Hypothalamus (tissue), 51 donors: ENCODE measurements at places on chromosomes 2 and 18.

DNA sequence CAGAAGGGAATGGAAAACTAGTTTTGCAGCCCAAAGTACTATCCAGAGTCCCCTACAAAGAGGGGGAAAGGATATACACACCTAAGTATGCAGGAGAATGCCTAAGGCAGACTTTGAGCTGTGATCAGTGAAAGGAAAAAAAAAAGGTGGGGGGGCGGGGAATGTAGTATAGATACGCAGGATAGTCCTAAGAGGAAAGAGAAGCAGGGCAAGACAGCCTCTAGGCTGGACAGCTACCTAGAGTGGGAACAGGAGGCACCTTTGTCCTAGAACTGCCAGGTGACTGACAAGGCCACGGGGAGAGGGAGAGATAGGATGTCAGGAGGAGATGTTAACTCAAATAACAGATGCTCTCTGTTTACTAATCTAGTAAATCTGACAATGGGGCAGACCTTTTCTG is 6.0 kb downstream of the REEP1 start:
- DNase-seq = no peak

GRCh38 chr18:46009125-46009840 is 42.2 kb upstream of the EPG5 start:
- no peak for DNase-seq

- no peak for DNase-seq
Observed at GRCh38 chr2:119402645-119403560, 28.8 kb upstream of the TMEM37 start.

DNA sequence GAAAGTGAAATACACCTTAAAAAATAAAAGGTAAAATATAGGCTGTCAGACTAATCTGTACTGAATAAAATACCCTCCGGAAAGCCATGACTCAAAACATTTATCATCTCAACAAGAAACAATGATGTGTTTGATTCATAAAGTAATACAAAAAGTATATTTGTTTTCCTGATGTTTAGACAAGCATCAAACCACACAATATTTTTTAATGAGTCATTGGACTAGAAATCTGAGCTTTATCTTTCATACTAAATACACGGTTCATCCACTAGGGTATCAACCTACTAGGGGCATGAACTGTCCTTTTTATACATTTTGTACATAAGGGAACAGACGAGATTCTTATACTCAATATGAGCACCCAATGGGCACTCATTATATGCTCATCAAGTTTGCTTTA is 31.3 kb downstream of the CD226 start:
- no peak for DNase-seq

DNA sequence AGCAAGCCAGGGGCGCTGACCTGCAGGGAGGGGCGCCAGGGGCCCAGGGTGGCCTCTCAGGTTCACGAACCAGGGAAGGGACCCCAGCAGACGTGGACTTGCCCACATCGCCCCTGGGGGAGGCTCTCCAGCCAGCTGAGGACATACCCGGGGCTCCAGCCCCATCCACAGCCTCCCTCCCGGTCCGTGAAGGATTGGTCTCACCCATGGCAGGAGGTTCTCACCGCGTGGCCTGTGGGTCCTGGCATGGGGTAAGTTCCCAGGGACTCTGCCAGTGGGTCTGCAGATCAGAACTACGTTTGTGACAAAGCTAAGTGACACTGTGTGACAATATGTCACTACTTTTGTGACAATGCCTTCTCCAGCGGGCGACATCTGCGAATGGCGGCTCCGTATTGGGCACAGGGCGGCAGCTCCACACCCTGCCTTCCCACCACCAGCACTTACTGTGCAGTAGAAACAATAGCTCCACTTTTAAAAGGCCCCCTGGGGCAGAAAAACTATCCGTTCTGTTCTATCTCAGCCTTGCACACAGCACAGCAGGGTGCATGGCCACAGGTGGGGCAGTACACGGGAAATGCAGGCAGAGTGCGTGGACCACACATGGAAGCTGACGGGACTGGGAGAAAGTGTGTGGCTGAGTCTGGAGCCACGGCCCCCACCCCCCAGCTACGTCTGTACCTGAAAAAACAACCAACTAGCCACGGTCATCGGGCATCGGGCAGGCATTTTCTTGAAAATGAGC is 65.2 kb upstream of the CTDP1 start:
- no peak for DNase-seq

DNA sequence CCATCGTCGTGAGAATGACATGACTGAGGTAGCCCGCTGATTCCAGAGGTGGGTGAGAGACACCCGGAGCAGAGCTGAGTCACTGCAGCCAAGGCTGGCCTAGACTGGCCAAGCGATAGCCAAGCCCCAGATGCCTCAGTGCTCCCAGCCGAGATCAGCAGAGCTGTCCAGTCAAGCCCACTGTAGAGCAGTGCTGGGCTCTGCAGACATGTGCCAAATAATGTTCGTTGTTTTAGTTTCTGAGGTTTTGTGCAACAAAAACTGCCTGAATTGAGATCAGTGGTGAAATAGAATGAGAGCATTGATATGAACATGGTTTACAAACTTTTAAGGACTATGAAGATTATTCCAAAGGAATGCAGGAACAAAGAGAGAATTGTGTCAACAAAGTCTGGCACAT is 42.1 kb downstream of the INSIG2 start:
- DNase-seq = no peak

DNA sequence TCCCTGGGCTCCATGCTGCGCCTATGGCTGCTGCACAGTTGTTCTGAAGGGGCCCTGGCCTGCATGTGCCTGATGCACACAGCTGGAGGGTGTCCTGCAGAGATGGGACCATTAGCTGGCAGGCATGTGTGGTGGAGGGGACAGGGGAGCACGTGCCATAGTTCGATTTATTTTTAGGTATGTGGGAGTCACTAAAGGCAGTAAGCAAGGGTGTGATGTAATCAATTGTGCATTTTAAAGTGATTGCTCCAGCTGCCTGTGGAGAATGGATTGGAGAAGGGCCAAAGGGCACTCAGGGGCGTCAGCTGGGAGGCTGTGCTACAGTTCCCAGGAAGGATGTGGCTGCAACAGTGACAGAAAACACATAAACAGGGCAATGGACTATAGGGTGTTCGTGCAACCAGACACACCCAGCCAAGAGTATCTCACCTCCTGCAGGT is 205.1 kb downstream of the ARL4C start:
- DNase-seq = no peak

DNA sequence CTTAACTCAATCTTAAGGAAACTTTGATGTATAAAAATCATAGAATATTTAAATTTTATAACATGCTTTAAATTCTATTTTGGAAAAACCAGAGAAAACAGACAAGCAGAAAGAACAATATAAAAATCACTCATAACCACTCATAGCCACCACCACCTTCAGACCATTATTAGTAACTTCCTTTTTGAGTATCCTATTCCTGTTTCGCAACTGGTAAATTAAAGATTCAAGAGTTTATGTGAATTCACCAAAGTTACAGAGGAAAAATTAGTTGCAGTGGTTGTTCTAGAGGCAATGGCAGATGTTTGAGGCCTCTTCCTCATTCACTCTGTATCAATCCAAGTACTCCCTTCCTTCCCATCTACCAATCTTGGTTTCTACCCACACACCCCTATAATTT is 49.3 kb upstream of the PROKR1 start:
- no peak for DNase-seq

DNA sequence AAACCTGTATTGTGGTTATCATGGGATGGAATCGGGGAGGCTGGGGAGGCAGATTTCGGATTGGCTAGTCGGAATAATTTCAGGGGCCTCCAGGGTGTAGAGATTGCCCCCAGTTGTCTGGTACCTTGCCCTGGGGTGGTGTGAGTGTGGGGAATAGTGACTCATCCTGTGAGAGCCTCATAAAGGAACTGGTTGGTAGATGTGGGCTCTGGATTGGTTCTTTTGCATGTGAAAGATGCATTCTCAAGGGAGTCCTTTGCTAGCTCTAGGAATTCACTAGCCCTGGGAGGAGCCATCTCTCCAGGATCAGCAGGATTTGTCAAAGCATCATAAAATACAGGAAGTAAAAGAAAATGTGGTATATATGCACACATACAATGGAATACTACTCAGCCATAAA is 331.6 kb downstream of the SETBP1 start:
- no peak for DNase-seq

DNA sequence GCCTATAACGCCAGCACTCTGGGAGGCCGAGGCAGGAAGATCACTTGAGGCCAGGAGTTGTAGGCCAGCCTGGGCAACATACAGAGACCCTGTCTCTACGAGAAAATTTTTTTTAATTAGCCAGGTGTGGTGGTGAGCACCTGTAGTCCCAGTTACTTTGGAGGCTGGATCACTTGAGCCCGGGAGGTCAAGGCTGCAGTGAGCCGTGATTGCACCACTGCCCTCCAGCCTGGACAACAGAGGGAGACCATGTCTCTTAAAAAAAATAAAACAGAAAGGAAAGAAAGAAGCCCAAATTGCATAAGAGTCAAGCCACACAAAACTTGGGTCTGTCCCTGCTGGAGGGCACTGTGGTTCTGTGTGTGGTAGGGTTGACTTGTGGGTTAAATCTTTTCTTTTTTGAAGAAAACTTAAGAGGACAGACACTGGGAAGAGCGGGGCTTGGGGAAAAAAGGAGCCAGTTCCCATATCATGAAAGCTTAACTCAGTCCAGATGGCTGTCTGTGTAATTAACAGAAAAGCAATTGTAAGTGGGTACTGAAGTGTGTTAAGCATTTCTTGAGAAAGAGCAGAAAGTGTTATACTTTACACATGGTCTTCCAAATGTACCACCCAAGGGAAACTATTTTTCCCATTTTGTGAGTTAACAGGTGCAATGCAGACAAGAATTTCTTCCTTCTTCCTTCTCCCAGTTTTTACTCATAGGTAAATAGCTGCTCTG is 115.1 kb downstream of the ALPK2 start:
- DNase-seq = no peak

DNA sequence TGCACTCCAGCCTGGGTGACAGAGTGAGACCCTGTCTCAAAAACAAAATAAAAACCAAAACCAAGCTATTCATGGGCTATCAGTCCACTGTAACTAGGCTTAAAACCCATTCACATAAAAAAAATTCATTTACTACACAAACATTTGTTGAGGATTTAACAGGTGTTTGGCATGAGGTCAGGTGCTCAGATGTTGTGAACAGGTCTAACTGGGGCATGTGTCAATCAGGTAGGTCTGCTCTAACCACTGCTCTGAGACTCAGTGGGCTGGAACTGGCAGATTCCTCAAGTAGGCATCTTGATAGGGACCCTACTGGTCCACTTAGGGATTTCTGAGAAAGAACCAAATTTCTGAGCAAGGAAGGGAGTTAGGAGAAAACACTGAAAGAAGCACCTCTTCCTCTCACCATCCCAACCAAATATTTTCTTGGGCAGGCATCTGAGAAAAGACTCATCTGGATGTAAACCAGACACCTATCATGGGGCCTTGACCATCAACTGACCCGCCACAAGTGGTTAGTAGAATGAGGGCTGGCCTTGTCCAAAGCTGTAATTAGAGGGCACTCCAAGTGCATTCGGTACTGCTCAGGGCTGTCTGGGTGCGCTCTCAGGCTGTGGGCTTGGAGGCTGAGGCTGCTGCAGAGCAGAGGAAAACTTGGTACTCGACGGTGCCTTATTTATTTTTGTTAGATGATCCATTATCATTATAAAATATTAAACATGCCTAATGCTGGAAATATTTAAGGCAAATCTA is 33.9 kb downstream of the WIPF1 start:
- no peak for DNase-seq

DNA sequence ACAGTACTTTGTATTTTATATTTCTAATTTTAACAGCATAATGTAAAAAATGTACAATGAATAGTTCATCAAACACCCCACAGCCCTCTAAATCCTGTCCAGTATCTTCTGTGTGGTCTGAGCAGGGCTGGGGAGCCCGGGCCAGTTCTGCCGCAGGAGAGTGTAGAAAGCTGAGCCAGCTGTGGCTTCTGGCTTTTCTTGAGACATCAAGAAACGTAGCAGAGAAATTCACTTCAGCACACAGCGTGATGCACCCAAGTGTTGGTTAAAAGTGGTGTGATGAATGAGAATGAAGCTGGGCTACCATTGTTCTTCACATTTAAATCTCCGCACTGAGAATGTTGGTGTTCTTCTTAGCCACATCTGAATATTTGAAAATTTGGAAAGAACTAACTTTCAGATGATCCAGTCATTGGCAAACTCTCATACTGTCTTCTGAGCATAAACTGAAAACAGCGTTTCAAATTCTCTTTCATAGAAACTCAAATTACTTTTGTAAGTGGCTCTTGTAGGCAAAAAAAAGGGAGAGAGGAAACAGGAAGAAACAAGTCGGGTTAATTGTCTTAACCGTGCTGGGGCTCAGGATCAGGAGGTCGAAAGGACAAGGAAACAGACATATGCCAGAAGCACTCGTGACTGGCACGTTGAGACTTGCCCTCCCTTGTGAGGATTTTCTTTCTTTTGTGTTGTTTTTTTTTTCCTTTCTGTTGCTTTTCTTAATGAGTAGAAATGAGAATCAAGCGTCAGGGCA is 23.4 kb upstream of the TMEM87B start:
- no peak for DNase-seq

DNA sequence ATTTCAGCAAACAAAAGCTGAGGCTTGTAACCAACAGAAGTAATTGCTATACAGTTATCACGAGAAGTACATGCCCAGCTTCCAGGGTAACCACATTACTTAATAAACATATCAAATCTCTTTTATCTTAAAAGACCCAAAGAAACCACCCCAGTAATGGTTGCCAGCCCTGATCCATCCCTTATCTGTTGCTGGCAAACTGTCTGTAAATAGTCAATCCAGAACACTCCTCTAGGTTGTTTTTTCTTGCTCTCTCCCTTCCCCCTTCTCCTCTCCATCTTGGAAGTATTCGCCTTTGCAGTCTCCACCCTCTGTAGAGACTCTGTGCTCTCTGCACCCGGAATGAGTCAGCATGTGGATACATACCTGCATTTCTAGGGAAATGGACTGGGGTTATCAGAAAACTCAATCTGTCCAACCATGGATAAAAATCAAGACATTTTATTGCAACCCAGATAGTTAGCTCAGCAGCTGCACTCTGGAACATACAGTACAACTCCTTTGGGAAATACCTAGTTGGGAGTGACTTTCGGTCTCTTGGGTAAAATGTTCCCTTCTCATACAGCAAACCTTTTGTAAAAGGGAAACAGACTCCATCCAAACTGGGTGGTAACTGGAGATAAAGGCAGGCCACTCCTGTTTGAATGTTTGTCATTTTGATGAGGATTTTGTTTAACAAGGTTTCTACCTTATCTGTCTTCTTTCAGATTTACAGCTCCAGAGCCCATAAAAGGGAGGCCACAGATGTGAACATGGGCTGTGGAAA is 123.5 kb upstream of the FOSL2 start:
- no peak for DNase-seq

DNA sequence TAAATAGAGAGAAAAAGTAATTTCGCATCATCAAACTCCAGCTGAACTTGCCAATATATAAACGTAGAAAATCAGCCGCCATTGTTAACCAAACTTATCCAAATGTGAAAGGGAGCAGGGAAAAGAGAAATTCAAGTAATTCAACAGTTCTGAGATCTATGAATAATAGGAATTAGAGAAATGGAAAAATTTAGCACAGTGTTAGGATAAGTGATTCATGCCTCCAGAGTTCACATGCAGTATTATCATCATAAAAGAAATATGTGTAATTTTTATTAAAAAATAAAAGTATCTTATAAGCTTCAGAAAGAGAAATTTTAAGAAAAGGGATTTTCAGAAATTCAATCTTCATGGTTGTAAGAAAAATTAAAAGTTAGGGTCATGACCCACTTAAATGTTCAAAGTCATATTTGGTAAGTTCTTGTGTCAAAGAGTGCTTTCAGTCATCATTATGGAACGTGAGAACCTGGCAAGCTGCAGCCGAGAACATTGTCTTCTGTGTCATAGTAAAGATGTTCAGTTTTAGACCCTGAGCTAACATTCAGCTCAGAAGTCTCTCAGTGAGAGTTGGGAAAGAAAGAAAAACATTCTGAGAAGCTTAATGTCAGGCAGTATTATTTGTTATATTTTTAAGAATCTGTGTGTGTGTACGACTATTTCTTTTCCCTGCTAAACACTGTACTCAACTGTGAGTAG is 414.3 kb upstream of the RGPD4 start:
- DNase-seq = no peak
